ENCODE measurements at places on chromosomes 13 and 19.

DNA sequence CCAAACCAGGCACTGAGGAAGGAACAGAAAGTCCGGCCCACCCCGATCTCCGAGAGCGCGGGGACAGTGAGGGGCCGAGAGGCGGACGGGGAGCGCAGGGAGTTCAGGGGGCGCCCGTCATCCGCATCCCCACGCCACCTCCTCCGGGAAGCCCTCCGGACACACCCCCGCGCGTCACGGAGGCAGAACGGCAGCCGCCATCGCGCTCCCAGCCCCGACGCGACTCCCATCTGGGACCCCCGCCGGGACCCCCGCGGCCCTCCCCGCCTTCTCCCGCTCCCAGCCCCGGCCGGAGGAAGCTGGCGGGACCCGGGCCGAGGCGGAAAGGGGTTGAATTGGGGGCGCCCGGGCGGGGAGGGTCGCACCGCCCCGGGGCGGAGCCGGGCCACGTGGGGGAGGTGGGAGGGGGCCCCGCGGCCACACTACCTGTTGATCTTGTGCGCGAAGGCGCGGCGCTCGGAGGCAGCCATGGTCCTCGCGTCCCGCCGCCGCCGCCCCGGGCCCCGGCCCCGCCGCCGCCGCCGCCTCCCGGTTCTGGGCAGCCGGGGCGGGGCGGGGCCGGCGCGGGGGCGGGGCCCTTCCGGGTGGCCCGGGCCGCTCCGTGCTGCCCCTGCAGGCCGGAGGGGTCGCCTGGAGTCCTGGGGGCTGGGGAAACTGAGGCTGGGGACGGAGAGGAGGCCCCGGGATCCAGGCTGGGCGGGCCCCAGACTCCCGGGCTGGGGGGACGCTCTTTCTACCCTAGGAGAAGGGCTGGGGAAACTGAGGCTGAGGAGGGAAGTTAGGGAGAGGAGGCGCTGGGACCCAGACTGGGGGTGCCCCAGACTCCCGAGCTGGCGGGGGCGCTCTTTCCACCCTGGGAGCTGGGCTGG, at the start of gene DOCK6:
DOCK6 (minus strand) TSS at position 554 of the 869 bp plus-strand sequence; CDS start at position 470, 84 bp downstream.
- DNase-seq, result no peak

DNA sequence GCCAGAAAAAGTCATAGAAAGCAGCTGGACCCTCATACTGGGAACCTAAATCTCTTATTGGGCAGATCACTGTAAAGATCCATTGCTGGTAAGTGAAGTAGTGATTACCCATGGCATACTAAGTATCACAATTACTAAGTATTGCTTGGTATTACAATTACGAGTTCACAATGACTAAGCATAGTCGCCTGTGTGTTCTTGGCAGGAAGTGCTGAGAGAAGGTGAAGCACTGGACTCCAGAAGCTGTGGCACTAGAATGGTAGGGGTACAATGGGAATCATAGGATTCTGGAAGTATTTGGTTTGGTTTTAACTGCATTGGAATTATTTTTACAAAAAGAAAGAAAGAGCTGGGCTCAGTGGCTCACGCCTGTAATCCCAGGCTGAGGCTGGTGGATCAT, 20.3 kb downstream of the LGALS16 start:
- DNase-seq, result no peak

GRCh38 chr13:99332456-99332855, 25.3 kb upstream of the GPR183 start:
- no peak for DNase-seq

DNA sequence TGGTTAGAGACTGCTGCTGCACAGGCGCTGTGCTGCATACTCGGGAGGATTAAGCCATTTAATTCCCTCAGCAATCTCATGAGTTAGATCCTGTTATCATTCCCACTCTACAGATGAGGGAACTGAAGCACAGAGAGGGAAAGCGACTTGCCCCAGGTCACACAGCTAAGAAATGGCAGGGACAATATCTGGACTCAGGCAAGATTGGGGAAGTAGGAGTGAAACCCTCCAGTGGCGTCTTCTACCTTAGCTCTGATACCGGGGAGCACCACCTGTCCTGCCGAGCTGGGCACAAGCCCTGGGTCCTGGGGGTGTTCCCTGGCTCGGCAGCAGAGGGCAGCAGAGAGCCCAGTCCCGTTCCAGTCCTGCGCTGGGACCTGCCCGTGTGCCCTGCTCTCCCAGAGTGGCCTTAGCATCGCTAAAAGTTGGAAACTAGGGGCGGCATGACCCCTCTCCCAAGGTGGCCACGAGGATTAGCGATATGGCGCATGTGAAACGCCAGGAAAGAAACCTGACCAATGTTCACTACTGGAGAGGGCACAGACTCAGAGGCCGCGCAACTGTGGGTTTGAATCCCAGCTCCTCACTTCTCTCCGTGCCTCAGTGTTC, 20.5 kb downstream of the CYTH2 start:
- DNase-seq, result peak; percentile 80

DNA sequence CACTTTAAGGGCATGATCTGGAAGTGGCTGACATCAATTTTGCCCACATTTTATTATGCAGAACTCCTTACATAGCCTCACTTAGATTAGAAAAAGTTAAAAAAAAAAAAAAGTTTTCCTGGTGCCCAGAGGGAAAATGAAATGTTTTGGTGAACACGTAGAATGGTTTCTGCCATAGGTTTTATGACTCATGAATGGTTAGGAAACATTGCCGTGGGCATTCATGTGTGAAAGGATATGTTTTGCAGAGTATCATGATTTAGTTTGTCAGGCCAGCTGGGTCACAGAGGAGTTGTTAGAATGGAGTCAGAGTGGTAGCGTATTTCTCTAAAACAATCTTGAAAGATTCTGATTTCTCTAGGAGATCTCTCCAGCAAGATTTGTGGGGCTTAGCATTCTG, 133.8 kb downstream of the MRPL57 start:
- no peak for DNase-seq
